Activated CD4-positive, alpha-beta T cell treated with anti-CD3 and anti-CD28 coated beads for 1 hour (primary cell): ENCODE measurements at places on chromosomes 3 and 15.

DNA sequence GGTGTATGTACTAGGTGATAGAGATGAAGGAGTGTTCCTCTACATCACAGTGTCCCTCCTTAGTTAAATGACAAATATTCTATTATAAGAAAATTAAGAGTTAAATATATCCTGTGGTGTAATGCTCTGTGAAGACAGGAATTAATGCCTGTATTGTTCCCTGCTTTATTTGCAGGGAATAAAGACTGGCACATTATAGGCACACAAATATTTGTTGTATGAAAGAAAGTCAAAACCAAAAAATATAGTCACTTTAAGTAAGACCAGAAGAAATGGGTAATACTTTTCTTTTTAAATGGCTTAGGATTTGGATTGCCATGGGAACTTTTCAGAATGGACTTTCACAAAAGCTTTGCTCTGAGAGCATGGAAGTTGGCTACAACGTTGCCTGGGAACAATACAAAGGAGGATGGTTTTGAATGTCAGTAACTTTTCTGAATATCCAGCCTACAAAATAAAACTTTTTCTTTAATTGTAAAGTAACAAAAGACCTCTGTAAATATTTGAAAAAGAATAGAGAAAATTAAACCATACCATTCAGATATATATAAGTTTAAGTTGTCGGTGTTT lies 158.0 kb upstream of the P2RY1 start:
- DNase-seq, result no peak

GRCh38 chr3:193660698-193661411 lies 67.8 kb downstream of the OPA1 start:
- no peak for DNase-seq

DNA sequence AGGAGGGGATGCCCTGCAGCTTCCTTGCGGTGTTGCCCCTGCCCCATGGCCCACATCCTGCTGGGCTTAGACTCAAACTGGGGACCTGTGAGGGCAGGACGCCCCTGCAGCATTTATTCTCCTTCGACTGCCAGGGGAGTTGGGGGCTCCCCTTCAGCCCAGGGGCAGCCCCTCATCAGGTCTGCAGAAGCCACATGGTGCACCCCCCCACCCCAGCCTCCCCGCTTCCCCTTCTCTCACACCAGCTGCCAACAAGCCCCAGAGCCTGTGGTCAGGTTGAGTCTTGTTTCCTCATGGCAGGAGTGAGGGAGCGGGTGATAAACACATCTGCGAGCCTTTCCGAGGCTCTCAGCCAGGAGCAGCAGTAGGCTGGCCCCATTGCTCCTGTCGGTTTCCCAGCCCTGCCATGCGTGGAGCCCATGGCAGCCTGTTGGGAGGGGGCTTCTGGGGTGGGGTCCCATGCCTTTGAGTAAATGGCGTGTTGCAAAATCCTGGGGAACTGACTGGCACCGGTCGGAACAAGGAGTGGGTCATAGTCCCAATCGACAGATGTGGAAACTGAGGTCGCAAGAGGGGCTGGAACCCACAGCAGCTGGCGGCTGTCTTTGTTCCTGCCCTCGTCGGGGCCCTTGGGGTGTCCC lies 27.8 kb downstream of the WNT7A start:
- DNase-seq, result no peak

DNA sequence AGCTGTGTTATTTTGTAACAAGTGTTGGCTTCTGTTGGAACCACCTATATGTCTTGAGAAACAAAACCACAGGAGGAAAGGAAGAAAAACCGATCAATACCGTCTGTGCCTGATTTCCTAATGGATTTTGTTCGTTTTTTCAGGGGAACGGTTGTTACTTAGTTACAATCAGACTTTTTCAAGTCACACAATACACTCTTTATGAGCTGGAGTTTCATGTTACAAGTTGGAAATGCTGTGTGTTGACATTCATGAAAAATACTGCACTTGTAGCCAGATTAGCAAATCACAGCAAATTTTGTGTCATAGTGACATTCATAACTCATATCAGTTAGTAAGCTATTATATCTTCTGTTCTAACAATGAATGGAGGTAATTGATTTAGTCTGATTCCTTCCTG lies 78.9 kb downstream of the SLTM start:
- no peak for DNase-seq

- DNase-seq, result no peak
These were observed 22.5 kb upstream of the MUC20 start for GRCh38 chr3:195698325-195698646.

GRCh38 chr3:11091088-11091590 lies 63.2 kb upstream of the HRH1 start:
- no peak for DNase-seq

GRCh38 chr3:190546881-190547510 lies 33.1 kb downstream of the IL1RAP start:
- no peak for DNase-seq

- DNase-seq, result no peak
These were observed 29.5 kb upstream of the FAM107A start for GRCh38 chr3:58606693-58607092.

GRCh38 chr3:52777127-52777958 lies at the start of gene ITIH1:
ITIH1 (plus strand) TSS chr3:52777599; CDS start chr3:52777616, 17 bp downstream.
- DNase-seq, result peak; percentile 5

- DNase-seq, result peak; percentile 75
These were observed at the start of the genes EAF1 and METTL6 for GRCh38 chr3:15427182-15427880. EAF1 (plus strand) TSS chr3:15427598; CDS start chr3:15427780, 182 bp downstream. METTL6 (minus strand) TSS chr3:15427544; CDS start chr3:15426511, 1,033 bp downstream.

DNA sequence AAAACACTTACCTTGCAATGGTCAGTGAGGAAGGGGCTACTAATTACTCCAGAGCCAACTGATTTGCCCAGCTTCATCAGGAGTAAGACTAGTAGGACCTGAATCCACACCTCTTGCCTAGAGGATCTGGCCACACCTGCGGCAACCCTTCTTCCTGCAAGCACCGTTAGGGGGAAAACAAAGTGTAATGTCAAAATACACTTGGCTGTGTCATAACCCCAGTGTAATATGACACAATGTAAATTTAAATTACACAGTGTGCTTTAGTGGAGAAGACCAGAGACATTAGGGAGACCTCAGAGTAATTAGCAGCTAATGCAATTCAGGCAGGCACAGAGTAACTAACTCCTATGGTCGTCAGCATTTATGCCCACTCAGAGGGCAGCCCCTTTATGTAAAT lies 308.5 kb upstream of the ARRDC4 start:
- DNase-seq, result no peak

- no peak for DNase-seq
These were observed 64.3 kb downstream of the CMTM8 start for GRCh38 chr3:32302601-32303398.

- DNase-seq, result no peak
These were observed 1.4 kb upstream of the BCL6 start for GRCh38 chr3:187746442-187747281.

GRCh38 chr15:43134157-43134635 lies 810 bp downstream of the TMEM62 start:
- no peak for DNase-seq

- no peak for DNase-seq
These were observed 55.0 kb downstream of the LSAMP start for GRCh38 chr3:116390318-116390717.

- DNase-seq, result peak; percentile 30
These were observed 6.3 kb downstream of the GORASP1 start for GRCh38 chr3:39101022-39101689.

DNA sequence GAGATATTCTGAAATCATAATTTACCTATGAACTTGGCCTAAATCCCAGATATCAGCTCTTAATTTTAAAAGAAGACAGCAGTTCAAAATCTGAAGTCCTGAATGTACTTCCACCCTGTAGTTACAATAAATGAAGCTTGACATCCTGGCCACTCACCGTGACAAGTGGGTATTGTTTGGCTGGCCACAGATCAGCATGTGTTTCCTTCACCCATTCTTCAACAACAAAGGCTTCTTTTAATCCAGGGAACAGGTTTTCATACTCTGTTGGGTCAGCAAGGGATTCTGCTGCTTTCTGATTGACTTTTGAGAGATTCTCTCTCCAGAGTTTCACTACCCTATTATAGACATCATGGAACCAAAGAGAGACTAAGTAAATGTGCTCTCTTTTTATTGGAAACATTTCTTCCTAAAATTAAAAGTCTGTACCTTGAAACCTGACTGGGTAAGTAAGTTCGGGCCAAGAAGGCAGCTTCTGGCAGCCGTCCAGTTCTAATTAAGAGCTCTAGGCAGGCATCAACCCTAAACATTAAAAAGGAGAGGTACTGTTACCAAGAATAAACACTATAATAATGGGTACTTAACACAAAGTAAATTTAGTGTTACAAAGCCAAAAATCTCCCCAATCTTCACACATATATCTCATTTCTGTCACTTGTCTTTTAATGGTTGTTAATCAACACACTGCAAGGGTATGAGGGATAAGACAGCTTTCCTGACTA lies 15.2 kb downstream of the MRPS22 start:
- DNase-seq, result no peak

- DNase-seq, result no peak
These were observed 21.2 kb downstream of the TFG start for GRCh38 chr3:100730524-100730923.

DNA sequence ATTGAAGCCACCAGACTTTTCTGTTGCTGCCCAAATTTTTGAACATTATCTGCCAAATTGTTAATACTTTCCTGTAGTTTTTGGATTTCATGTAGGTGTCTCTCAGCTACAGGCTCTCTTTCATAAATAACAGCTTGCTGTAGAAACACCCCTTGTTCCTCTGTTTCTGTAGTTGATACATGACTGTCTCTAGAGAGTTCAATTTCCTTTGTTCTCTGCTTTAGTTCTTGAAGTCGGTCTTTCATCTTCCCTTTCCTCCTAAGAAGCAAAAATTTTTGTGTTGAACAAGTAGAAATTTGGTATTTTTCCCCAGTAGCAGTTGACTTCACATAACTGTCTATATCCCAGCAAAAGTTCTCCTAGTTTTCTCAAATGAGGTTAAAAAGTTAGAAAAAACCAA lies 13.4 kb downstream of the STX19 start:
- DNase-seq, result no peak

DNA sequence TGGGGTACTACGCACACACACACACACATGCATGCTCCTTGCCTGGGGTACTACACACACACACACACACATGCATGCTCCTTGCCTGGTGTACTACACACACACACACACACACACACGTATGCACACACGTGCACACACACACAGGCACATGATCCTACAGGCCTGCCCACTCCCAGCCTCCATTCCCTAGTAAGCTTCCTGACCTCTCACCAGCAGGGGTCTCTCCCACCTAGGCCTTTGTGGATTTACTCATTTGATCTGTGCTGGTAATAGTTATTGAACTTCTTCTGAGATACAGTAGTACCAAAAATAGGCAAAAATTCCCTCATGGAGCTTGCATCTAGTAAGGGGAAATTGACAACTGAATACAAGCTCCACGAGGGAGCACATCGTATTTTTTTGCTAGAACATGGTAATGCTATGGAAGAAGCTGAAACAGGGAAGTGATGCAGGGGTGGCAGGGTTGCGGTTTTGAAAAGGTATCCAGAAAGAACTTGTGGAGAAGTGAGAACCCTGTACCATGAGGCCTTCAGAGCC lies 19.1 kb downstream of the TTC21A start:
- no peak for DNase-seq

DNA sequence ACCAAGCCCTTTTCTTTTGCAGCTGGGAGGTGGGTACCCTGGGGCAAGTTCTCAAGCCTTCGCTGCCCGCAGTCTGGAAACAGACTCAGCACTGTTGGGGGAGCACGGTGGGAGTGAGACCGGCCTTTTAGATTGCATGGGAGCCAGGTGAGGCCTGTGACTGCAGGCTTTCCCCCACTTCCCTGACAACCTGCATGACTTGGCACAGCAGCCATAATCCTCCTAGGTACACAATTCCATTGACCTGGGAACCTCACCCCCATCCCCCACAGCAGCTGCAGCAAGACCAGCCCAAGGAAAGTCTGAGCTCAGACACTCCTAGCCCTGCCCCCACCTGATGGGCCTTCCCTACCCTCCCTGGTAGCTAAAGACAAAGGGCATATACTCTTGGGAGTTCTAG lies 52.2 kb upstream of the CCDC80 start:
- DNase-seq, result no peak

DNA sequence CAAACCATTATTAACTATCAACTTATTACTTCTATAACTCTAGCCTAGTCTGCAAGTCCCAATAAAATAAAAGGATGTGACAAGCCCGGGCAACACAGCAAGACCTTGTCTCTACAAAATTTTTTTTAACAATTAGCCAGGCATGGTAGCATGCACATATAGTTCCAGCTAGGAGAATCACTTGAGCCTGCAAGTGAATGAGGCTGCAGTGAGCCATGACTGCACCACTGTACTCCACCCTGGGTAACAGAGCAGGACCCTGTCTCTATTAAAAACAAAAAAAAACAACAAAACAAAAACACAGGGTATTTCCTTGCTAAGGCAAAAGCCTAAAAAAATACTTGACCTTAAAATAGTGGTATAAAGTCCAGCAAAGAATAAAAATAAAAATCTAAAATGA lies 31.4 kb downstream of the ANKRD28 start:
- no peak for DNase-seq

DNA sequence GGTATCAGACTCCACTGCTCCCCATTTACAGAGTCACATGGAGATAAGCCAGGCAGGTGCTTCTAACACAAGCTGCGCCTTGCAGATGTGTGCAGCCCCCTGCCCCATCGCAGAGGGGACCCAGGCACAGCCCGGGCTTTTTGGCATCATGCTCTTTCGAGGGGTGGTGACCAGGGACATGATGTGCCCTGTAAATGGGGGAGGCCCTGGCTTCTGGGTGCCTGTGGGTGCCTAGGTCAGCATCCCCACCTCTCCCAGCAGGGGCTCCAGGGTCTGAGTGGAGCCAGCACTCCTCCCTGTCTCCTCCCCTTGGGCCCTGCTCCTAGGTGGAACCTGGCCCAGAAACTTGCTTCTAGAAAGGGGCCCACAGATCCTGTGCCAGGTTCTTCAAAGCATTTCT lies 15.2 kb downstream of the TRPM1 start:
- no peak for DNase-seq

DNA sequence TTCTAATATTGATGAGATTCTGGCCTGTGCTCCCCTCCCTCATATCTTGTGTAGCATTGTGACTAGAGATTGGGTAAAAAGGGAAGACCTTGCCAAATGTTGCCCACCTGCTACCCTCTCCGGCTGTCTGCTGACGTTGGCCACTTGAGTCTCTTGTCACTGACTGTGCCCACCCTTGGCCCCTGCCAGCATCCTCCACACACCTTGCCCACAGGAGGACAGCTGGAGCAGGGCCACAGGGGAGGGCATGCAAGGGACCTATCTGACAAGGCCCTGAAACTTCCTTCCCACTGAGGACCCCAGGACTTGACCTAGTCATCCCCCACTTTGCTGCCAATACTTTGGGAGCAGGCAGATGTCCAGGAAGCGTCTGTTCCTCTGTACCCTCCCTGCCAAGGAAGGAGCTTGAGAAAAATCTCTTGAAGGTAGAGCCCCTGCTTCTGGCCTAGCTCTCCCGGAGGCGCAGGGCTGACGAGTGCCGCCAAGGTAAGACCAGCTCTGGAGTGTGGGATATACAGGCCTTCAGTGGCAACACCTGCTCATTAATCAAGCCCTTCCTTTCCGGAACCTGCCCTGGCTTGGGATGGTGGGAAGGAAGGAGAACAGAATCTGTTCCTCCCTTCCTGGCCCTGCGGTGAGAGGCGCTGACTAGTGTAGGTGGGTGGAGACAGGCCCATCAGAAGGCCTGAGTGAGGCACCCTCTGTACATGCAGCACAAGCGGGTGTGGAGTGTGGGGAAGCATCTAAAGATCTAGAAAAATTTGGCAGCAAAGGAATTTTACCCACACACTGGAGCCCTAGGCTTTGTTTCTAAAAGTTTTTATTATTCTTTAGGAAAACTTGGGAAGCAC lies 4.9 kb upstream of the PAK6 start:
- no peak for DNase-seq
